ENCODE measurements at places on chromosomes 6 and 20.

DNA sequence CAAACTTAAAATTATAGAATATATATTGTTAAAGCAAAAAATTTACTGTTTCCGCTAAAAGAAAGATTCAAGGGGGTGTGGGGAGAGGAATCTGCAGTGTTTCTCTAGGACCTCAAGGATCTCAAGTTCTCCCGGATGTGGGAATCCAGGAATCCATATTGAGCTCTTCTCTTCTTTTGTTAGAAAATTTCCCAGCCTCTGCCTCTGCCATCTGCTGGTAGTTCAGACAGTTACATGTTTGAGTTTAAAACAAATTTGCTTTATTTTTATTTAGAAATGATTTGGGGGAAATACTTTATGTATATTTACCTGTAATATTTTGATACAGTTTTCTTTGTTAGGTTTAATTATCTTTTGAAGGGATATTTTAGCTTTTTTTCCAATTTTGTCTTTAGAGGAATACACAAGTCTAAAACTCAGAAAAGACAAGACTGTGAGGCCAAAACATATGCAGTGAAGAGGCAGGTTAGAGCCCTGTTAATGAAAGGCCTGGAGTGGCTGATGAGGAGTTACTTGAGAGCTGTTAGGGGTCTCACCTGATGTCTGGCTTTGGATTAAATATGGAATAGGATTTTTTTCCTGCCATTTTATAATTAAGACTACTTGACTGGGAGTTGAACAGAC, 268.8 kb downstream of the ARID1B start:
- peak; percentile 62 for DNase-seq

DNA sequence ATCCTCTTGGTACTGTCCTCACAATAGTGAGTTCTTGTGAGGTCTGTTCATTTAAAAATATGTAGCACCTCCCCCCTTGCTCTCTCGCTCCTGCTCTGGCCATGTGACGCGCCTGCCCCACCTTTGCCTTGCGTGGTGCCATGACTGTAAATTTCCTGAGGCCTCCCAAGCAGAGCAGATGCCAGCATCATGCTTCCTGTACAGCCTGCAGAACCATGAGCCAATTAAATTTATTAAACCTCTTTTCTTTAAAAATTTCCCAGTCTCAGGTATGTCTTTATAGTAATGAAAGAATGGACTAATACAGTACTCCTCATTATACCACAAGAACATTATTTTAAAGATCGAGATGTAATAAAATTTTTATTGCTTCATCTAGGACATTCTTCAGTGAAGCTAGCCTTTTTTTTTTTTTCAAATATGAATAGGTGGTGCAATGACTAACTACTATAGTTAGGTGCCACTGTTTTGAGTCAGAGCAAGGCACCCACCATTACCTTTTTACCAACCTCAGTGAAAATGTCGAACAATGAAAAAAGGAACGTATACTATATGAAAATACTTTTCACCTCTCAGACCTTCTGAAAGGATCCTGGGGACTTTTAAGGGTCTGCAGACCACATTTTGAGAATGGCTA, 191.1 kb upstream of the SGK1 start:
- DNase-seq: no peak

GRCh38 chr6:78810698-78811097, 56.7 kb upstream of the IRAK1BP1 start:
- no peak for DNase-seq

DNA sequence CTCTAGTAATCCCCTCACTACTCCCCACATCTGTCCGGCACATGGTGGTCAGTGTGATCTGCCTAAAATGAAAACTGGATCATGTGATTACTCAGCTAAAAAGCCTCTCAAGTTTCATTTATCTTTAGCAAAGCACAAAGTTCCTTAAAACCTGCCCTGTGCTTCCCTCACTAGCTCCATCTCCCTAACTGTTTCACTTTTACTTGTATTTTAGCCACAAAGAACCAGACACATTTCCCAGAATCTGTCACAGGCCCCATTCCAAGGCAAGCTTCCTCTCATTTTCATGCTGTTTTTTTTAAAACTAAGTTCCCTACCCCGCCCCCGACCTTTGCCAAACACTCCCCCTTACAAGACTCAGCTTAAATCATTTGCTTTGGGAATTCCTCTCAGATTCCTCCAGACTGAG, 8.9 kb upstream of the IGF2R start:
- DNase-seq: no peak

DNA sequence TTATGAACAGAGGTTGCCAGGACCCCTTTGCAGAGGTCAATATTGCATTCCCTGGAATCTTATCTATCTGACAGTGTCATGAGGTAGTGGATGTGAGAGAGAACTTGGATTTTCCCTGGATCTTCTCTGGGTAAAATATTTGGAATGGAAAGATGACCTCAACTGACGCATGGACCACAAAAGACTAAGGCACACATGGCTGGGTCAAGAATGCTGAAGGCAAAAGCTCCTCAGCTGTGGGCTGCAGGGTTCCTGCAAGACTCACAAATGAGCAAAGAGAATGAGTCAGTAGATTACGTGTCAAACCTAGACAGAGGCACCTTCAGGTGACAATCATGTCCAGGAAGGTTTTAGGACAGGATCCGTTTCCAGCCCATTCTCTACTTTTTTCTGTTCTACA, 484.0 kb downstream of the C6orf118 start:
- no peak for DNase-seq

Measured in dermis blood vessel endothelial cell (primary cell).